ENCODE measurements at places on chromosomes 11 and 22. TPM values are rescaled to one million over a fixed set of nuclear protein-coding genes. Genes with fewer than 3 reads are reported as not detected.

- H3K4me3 ChIP-seq, result peak within 1 kb of the TSS; percentile 69
- peaks cover 21% of the 10 kb centered on the region for H3K4me1 ChIP-seq
- peak within 1 kb of the TSS; percentile 85 for H3K27ac ChIP-seq
- no peaks in the 10 kb centered on the region for H3K27me3 ChIP-seq
- H3K36me3 ChIP-seq, result no peaks in the 10 kb centered on the region
- DNase-seq, result peak; percentile 15
These were observed at the start of gene PARVA for GRCh38 chr11:12377106-12377823. Gene PARVA, plus strand, starts transcription at chr11:12377571. Its CDS starts 77 bp downstream, at chr11:12377648.

DNA sequence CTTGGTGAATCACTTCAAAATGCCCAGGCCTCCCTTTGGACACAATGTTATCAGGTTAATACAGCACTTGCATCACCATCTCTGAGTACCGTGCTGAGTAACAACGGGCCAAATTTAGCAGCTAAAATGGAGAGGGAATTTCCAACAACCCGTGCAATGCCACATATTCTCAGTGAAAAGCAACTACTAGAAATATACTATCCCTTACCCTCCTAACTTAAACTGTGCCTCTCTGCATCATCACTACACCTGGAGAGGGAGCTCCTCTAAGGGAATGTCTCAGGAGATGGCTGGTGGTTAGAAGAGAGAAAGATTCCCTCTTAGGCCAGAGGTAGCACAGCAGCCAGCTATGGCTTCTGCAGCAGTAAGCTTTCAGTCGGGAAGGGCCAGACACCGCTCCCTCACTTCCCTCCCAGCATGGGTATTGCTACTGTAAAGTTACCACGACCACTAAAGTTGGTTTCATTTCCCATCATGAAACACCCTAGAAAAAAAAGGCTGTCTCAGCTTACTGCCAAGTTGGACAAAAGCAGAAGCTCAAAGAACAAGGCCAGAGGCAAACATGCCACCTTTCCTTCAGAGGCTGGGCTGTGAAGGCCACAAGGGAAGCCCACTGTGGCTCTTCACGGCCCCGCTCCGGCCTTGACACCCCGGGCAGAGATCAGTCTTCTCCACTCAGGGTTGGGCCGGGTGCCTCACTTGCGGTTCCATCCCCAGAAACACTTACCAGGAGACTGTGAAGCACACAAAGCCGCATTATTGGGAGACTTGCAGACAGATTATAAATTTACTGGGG lies 3.9 kb downstream of the MAML2 start:
- no peak for DNase-seq
- H3K36me3 ChIP-seq, result no peaks in the 10 kb centered on the region
- H3K27ac ChIP-seq, result no peak overlapping the region
- H3K27me3 ChIP-seq, result no peaks in the 10 kb centered on the region

DNA sequence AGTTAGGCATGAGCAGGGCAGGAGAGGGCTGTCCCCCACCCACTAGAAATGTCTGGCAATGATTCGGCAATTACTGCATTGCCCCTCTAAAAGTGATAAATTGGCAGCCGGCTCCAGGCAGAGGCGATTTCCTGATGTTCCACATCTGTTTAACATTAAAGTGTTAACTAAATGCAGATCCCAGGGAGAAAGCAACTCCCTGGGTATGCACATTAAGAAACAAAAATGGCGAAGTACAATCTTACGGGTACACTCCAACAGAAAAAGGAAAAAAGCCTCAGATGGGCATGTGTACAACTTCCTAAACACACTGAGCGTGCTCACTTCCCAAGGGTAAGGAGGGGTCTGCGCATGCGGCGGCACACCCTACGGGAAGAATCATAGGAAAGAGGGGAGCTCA lies 314.4 kb downstream of the CASP12 start:
- no peak overlapping the region for H3K4me3 ChIP-seq
- H3K27ac ChIP-seq, result no peak overlapping the region
- no peaks in the 10 kb centered on the region for H3K27me3 ChIP-seq
- no peaks in the 10 kb centered on the region for H3K4me1 ChIP-seq

The SLC7A4 gene
- total RNA-seq, result not detected

DNA sequence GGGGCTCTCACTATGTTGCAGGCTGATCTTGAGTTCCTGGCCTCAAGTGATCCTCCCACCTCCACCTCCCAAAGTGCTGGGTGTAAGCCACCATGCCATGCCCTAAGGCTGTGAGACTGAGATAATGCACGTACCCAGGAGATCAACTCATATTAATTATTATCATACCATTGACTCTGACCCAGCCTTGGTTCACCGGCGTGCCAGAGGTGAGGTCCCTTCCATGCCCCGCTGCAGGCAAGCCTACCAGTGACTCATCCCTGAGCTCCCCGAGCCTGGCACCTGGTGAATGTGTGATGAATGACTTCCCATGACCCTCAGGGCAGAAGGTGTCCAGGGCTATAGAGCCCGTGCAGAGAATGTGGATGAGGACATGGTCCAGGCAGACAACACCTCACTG lies 12.1 kb downstream of the GAL3ST1 start:
- H3K4me3 ChIP-seq, result no peak overlapping the region
- H3K36me3 ChIP-seq, result no peaks in the 10 kb centered on the region
- H3K27me3 ChIP-seq, result no peaks in the 10 kb centered on the region
- H3K4me1 ChIP-seq, result peaks cover 37% of the 10 kb centered on the region
- no peak overlapping the region for H3K27ac ChIP-seq

DNA sequence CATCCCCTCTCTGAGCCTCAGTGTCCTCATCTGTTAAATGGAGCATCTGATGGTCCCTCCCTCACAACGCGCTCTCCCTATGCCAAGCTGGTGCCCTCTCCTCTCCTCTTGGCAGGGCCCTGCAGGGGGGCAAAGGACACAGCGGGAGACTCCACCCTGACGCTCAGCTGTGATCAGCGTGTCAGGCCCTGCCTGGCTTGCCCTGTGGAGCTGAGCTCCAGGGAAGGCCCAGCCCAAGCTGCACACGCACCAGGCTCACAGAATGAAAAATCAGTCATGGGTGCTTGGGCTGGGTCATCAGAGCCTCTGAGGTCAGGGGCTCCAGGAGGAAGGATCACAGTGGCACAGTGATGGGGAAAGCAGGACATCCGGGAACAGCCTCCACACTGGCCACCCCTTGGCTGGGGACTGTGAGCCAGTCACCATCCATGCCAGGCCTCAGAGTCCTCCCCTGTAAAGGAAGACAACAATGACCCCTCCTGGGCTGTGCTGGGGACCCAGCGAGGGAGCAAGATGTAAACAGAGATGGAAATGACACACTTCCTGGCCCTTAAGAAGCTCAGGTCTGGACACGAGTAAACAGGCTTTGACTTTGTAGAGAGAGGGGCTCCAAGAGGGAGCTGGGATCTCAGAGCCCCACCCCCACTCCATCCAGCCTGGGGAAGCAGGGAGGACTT lies 36.6 kb downstream of the RPL3 start:
- no peak for DNase-seq
- H3K27me3 ChIP-seq, result no peaks in the 10 kb centered on the region
- no peak overlapping the region for H3K4me3 ChIP-seq

DNA sequence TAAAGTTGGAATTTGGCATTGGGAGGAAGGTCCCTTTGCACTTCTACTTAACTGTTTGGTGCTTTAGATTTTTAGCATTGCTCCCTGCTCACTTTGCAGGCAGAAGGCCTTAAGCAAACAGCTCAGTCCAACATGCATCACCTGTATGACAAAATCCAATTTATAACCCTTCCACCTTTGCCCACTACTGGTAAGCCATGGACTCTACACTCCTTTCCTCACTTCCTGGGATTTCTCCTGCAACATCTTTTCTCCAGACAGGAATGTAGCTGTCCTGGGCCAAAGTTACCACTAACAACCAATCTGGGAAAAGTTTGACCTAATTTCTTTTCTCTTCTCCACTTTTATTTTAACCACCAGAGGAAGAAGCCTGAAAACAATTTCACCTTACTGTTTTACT lies 1.8 kb upstream of the OR2D2 start:
- no peak overlapping the region for H3K27ac ChIP-seq
- H3K4me1 ChIP-seq, result no peaks in the 10 kb centered on the region
- peaks cover 43% of the 10 kb centered on the region for H3K27me3 ChIP-seq
- H3K4me3 ChIP-seq, result no peak overlapping the region
- DNase-seq, result no peak
- no peaks in the 10 kb centered on the region for H3K36me3 ChIP-seq

The ELFN2 gene
- total RNA-seq, result 45.4 TPM

DNA sequence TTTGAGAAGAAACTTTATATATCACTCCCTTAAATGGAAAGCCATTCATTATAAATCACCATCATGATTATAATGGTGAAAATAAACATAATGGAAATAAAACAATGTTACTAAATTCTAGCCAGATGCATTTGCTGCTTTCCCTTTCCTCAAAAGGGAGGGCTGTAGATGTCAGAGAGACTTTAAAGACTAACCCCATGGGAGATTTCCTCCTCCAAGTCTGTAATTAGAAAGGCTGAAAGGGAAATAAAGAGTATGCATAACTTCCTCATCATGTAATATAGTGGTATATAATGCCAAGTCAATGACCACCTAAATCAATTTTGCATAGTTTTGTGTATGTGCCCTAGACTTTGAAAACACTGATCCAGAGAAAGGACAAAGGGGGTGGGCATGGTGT lies 6.4 kb downstream of the CD6 start:
- no peak for DNase-seq
- no peaks in the 10 kb centered on the region for H3K27me3 ChIP-seq
- no peaks in the 10 kb centered on the region for H3K4me1 ChIP-seq
- no peaks in the 10 kb centered on the region for H3K36me3 ChIP-seq

DNA sequence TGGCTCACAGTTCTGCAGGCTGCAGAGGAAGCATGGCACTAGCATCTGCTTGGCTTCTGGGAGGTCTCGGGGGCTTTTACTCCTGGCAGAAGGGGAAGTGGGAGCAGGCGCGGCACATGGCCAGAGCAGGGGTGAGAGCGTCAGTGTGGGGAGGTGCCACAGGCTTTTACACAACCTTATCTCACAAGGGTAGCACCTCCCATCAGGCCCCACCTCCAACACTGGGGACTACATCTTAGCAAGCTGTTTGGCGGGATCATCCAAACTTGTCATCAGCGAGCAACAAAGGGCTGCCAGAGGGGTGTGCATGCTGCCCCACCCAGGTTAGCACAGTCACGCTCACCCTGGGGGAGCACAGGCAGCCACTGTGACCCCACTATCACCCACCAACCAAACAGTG lies 18.9 kb upstream of the YPEL1 start:
- H3K27me3 ChIP-seq, result no peaks in the 10 kb centered on the region
- H3K36me3 ChIP-seq, result peaks cover 3% of the 10 kb centered on the region
- no peak overlapping the region for H3K27ac ChIP-seq
- no peak for DNase-seq
- H3K4me3 ChIP-seq, result no peak overlapping the region
- H3K4me1 ChIP-seq, result no peaks in the 10 kb centered on the region

DNA sequence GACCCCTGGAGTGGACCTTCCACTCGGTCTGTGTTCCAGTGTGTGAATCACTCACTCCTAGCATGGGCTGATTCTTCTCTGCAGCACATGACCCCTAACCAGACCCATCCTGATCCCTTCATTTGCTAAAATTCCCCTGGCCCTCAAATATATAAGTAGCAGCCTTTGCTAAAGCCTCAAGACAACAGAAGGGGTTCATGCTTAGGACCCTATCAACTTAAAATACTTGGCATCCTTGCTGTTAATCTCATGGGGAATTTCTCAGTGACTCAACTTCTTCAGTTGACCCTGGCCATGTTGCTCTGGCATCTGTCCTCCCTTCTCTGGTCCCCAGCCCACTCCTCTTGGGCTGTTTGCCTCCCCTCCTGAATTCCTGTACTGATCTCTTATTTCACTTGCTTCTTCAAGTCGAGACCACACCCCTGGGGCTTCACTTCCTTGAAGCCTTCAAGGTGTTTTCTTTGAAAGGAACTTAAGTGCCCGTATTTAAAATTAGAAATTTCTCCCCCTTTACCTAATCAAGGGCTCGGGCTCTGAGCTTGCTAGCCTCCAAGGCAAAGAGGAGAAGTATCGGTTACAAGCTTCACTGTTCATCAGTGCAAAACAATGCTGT lies 23.6 kb downstream of the NNMT start:
- H3K4me3 ChIP-seq, result no peak overlapping the region
- H3K27me3 ChIP-seq, result peaks cover 28% of the 10 kb centered on the region
- no peaks in the 10 kb centered on the region for H3K4me1 ChIP-seq
- no peak overlapping the region for H3K27ac ChIP-seq
- no peak for DNase-seq

The MUC5AC gene
- total RNA-seq, result under 0.01 TPM

DNA sequence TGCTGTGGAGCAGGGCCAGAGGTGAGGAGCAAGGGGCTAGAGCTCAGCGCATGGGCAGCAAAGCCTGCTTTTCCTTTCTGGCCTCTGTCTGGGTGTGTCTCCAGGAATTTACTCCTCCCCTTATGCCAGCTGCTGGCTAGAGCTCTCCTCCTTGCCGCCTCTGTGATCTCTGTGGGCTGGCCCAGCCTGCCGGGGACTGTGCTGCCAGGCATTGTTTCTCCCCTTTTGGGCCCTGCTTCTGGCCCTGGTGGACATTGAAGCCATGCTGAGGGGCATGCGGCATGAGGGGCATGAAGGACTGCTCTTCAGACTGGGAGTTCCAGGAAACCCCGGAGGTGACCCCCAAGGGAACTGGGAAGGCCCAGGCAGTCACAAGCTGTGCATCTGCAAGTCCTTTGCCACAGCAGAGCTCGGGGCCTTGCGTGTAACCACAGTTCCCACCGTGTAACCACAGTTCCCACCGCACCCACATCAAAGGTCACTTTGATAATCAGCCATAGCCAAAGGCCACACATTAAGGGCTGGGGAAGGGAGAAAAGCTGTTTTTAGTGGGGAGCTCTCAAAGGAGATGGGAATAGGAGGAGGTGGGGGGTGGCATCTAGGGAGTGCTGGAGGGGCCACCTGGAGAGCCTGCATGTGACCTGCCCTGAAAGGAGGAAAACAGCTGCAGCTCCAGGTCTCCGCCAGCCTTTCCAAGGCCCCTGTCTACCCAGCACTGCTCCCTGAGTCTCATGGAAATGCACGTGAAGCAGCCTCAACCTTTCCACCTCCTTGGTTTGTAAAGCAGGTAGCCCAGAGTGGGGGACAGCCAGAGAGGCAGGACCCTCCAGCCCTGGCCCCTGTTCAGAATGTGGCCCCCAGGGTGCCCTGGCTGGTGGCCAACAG lies 62.3 kb downstream of the PPFIBP2 start:
- H3K27ac ChIP-seq, result no peak overlapping the region
- peaks cover 25% of the 10 kb centered on the region for H3K4me1 ChIP-seq
- H3K4me3 ChIP-seq, result no peak overlapping the region

The OTOG gene
- total RNA-seq, result 0.07 TPM

The PHOX2A gene
- not detected for total RNA-seq

Data from HCT116 (cell line).